Stimulated activated CD4-positive, alpha-beta T cell treated with anti-CD3 and anti-CD28 coated beads, Interleukin-2, amount 100 ng/mL, for 48 hours (primary cell): ENCODE measurements at places on chromosomes 3 and 15.

- DNase-seq, result no peak
Measured at GRCh38 chr3:1469248-1469647, 376.4 kb downstream of the CNTN6 start.

GRCh38 chr15:67079361-67079760, 14.0 kb downstream of the SMAD3 start:
- no peak for DNase-seq

- DNase-seq, result no peak
Measured at GRCh38 chr15:72161361-72162132, 36.0 kb downstream of the GRAMD2A start.

DNA sequence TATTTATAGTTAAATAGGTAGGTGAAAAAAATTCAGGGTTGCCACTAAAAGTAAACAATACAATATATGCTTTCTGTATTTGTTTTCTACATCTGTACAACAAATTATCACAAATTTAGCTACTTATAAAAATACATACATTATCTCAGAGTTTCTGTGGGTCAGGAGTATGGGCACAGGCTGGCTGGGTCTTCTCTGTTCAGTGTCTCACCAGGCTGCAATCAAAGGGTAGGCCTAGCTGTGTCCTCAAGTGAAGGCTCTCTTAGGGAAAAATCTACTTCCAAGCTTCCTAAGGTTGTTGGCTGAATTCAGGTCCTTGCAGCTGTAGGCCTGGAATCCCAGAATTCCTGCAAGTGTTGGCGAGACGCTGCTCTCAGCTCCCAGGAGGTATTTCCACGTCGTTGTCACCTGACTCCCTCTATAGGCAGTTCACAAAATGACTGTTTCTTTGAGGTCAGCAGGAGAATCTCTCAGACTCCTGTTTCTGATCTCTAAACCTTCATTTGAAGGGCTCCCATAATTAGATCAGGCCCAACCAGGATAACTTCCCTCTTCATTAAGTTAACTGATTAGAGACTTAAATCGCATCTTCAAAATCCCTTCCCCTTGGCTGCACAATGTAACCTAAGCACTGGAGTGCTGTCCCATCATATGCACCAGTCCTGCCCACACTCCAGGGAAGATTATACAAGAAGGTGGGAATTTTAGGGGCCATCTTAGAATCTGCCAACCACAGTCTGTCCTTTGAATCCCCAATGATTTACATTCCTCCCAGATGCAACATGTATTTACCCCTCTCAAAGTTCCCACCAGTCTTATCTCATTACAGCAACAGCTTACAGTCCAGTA, 296.6 kb downstream of the SUCLG2 start:
- DNase-seq, result no peak

- no peak for DNase-seq
Measured at GRCh38 chr15:39468331-39468730, 112.5 kb upstream of the THBS1 start.

- DNase-seq, result no peak
Measured at GRCh38 chr3:82208002-82208710, 446.7 kb upstream of the GBE1 start.

- peak; percentile 62 for DNase-seq
Measured at GRCh38 chr3:122258757-122259371, 66.2 kb upstream of the CSTA start.

DNA sequence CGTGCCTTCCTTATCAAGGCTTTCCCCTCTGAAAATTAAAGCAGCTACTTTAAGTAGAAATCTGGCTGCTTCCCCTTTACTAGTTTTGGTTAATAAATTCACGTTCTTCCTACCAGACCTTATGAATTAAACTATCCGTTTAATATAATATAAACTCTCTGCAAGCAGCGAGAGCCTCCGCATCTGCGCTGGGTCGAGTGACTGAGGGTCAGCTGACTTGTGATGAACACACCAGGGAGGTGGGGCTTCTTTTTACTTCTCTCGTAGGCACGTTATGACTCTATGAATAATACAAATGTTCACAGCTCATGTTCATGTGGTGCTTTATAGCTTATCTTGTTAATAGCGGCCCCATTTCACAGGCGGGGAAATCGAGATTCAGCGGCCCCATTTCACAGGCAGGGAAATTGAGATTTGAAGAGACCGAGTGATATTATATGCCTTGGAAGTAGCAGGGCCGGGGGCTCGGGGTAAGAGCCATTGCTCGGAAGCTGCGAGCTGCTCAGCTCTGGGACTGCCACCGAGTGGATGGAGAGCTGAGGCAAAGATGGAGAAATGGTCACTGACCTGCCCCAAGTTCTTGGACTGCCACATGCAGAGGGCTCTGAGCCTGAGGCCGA, 8.3 kb downstream of the MUC4 start:
- DNase-seq, result no peak
